ENCODE measurements at places on chromosomes 1 and 21. TPM values are rescaled to one million over a fixed set of nuclear protein-coding genes. Genes with fewer than 3 reads are reported as not detected.

Gene PSRC1
- total RNA-seq: 19.3 TPM

Gene APH1A
- total RNA-seq: 148 TPM

Gene THEMIS2
- 18.1 TPM for total RNA-seq

Gene ZNF670
- 3.1 TPM for total RNA-seq
